Activated gamma-delta T cell (primary cell): ENCODE measurements at places on chromosomes 6 and 20.

GRCh38 chr6:60867548-60867947 is 1418.5 kb downstream of the KHDRBS2 start:
- DNase-seq: no peak

DNA sequence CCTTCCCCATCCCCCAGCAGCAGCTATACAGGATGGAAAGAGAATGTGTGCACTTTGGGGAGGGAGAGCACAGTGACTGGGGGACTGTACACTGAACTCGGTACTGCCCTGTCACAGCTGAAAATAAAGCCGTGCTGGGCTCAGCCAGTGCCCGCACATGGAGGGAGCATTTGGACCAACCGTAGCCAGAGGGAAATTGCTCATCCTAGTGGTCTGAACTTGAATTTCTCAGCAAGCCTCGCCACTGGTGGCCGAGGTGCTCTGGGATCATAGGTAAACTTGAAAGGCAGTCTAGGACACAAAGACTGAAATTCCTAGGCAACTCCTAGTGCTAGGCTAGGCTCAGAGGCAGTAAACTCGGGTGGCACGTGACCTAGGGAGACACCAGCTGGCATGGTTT is 61.0 kb downstream of the DZANK1 start:
- no peak for DNase-seq

DNA sequence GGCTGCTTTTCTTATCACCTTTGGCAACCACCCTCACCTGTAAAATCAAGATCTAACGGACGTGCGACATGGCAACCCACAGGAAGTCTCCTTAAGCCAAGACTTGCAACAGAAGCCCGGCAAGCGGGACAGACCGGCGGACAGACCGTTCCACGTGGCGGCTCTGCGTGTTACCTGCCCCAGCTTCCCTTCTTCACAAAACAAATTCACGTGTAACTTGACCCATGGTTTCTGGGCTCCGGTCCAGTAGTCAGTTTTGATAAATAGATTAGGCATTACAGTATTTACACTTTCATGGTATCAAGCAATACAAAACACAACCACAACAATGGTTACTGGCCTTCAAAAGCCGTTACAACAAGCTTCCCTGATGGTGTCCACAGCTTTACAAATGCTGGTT is 133.8 kb downstream of the PRND start:
- DNase-seq: no peak

GRCh38 chr6:131295081-131295480 is 159.8 kb downstream of the AKAP7 start:
- no peak for DNase-seq

DNA sequence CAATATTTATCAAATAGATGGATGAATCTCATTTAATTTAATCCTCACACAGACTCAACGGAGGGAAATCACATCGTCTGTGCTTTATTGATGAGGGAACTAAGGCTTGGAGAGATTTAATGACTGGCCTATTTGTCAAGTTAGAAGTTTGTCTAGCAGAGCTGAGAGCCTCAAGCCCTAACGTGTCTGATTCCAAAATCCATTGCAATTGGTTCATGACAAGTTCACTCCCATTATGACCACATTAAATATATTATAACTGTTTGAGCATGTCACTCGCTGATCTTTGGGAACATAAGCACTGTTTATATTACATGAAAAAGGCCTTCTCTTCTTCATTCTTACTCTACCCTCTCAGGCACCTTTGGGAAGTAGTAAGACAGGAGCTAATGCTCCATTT is 89.4 kb upstream of the SIRPA start:
- DNase-seq: no peak

GRCh38 chr6:135301304-135301703 is 120.2 kb downstream of the MYB start:
- no peak for DNase-seq

- no peak for DNase-seq
Observed at GRCh38 chr20:6185268-6185667, 62.4 kb upstream of the FERMT1 start.

- no peak for DNase-seq
Observed at GRCh38 chr20:50691573-50692551, 520 bp upstream of the RIPOR3 start.

GRCh38 chr6:157656437-157656997 is 166.5 kb upstream of the SNX9 start:
- no peak for DNase-seq

DNA sequence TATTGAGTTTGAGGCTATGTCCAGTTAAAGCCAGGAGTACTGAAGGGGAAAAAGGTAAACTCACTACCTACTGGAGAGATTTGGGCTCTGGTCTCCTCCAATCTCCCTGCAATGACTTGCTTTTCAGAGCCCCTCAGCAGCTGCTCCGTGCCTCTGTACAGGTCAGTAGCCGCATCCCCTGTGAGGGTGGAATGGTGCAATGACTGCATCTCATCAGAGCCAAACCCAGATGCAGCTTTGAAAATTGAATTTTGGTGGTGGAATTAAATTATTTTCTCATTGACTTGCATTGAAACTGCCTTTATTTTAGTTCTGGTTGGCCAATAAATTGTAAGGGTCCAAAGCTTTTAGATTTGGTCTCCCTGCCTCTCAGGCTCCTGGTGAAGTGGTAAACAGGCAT is 166.7 kb downstream of the DLL1 start:
- no peak for DNase-seq

GRCh38 chr6:97069363-97069762 is 144.8 kb downstream of the KLHL32 start:
- no peak for DNase-seq

DNA sequence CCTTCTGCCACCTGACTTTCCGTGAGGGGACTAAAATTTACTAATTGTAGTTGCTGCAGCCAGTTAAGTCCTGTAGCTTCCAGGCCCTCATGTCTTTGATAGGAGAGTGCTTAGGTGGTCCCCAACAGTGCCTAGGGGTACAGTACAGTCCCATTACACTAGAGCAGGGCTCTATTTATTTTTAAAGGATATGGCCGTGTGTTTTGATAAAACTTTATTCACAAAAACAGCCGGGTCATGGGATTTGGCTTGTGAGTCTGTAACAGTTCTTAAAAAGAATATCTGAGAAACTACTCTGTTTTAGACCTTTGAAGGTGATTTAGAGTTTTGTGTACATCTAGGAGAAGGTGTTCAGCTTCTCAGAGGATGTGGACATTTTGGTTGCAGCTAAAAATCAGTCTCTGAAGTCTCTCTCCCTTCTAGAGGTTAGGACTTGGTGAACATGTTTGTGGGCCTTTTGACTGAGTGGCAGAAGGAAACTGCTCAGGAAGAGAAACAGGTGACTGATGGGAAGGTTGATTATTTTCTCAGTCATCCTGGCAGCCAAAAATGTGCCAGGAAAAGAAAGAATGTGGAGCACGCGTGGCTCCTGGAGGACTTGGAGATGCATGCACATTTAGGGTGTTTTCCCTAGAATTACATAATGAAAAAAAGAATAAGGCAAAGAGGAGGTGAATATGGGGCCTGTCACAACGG is 57.4 kb downstream of the VAPB start:
- DNase-seq: no peak
